NAMALWA (cell line): ENCODE measurements at places on chromosomes 13 and 19.

- DNase-seq: no peak
Measured at GRCh38 chr13:32261567-32261966, 53.6 kb downstream of the ZAR1L start.

DNA sequence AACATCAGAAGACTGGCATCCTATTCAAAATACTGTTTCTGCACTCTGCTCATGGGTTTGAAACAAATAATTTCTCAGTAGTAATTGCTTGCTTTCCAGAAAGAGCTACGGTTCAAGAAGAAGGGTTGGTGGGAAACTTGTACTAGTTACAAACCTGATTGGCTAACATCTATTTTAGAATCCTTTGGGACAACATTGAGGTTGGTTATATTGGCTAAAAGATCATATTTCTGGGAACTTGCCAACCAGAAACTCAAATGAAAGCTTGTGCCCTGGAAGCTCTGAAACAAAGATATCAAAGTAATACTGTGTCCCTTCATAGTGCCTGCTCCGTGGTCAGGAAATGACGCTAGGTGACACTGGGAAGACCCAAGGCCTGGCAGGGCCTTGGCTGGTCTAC, 141.7 kb downstream of the LACC1 start:
- no peak for DNase-seq

- DNase-seq: no peak
Measured at GRCh38 chr13:24276861-24277260, 32.5 kb upstream of the C1QTNF9 start.

GRCh38 chr13:30037766-30038165, 187.3 kb upstream of the UBL3 start:
- no peak for DNase-seq

DNA sequence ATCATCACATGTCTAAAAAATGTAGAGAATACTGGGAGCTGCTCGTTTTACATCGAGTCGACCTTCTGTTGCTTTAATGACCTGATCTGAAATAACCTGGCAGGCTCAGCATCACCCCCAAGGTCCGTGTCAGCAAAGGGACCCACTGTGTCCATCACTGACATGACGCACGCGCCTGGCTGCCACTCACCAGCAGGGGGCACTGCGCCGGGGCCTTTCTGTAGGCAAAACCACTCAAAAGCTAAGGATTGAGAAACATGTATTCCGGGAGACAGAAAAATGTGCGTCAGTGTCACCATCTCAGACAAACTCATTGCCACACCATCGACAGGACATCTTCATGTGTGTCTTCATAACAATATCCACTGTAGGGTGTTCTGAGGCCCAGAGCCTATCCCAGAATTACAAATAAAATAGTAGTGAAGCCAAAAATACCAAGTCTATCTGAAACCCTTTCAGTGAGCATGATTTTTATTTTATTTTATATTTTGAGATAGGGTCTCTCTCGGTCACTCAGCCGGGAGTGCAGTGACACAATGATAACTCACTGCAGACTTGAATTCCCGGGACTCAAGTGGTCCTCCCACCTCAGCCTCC, 130.3 kb upstream of the LSM14A start:
- DNase-seq: peak; percentile 68

GRCh38 chr19:1424192-1424955, 13.8 kb upstream of the RPS15 start:
- DNase-seq: no peak

DNA sequence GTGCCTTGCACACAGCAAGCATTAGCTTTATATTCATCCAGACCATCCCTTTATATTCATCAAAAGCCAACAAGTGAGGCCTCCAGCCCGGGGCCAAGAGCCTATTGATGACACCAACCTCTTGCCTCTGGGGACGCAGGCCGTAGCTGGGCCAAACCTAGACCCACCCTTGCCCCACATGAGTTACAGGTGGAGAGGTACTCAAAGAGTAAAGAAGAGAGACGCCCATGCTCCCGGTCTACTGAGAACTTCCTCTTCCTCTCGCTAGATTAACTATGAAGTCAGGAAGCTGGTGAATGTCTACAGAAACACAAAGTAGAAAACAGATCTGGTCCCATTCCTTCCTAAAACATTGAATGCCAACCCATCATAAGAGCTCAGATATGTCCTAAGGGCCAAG, 3.8 kb upstream of the MLNR start:
- no peak for DNase-seq
